Activated CD4-positive, CD25-positive, alpha-beta regulatory T cell (primary cell): ENCODE measurements at places on chromosomes 6 and 20.

DNA sequence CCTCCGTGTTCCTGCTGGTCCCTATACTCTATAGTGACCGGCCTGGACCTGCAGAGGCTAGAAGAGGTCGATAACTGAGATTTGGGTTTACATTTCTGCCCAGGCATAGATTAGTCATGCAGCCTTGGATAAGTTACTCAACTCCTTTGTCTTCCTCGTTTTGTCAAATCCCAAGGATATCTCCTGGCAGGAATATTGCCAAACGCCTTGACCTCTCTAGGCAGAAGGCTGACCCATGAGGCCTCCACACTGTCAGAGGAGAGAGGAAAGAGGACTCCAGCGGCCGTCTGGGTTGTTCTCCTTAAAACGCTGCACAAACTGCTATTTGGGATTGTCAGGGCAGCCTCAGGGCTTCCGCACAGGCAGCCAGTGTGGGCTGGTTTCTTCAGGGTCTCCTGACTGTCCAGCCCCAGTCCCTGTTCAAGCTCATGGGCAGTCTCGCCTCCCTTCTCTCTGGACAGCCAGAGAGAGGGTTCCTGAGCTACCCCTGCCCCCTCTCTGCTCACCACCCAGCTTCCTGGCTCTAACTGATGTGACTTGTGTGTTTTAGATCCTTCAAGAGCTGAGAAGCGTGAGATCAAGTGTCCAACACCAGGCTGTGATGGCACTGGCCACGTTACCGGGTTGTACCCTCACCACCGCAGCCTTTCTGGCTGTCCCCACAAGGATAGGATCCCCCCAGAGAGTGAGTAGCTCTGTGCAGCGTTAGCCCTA is 44.7 kb upstream of the PCMTD2 start:
- no peak for DNase-seq

DNA sequence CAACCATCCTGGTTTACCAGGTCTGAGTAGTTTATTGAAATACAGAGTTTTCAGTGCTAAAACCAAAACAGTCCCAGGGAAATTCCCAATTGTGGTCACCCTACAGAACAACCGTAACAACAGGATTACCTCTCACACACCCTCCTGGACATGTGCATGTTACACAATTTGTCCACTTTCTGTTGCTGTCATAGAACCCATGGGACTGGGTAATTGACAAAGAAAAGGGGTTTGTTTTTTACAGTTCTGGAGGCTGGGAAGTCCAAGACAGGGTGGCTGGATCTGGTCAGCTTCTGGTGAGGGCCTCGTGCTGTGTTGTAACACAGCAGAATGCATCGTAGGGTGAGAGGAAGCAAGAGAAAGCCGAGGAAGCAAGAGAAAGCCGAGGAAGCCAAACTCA is 9.1 kb upstream of the ADA start:
- DNase-seq = no peak

DNA sequence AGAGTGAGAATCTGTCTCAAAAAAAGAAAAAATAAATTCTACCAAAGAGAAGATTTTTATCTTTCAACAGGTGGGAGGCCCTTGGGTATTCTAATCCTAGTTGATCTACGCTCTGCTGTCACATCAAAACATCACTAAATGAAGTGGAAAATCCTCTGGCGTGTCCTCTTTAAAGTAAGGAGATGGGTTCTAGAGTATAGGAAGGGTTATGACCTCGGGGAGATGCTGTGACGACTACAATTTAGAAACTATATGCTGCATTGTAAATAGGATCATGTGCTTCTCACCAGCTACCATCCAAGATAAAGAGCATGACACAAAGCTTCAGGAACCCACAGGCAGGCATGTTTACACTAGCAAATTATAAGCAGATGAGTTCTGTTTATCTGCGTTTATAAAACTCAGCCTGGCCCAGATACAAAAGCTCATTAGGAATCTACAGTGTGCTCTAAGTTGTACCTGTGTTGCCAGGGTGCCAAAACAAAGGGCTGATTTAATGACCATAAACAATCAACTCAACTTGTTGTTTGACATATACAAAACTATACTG is 197.1 kb upstream of the PLN start:
- DNase-seq = no peak

- no peak for DNase-seq
Measured at GRCh38 chr6:14048837-14049236, 68.7 kb upstream of the CD83 start.

DNA sequence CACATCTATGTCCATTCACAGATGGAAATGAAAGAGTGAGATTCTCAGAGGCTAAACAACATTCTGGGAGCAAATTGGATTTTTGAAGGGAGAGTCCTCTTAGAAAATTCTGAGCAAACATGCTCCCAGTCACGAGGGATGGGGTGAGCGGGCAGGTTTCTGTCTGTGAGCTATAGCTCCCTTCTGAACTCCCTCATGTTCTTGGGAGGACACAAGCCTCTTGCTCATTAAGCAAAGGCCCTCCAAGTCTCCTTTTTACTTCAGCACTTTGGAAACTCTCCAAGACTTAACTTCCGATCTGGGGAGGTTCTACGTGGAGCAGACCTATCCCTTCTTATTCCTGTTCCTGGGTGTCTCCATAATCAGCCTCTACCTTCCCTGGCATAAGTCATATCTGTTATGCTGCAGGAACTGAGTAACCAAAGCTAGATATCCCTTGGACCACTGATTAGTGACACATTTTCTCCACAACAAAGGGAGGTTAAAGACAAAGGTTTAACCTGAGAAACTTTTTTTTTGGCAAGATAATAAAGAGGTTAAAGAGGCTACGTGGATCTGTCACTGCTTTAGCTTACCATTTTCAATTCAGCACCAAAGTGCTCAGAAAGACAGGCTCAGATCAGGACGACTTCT is 33.0 kb upstream of the SMIM29 start:
- DNase-seq = no peak
